ENCODE measurements at places on chromosomes 12 and 14. TPM values are rescaled to one million over a fixed set of nuclear protein-coding genes. Genes with fewer than 3 reads are reported as not detected.

DNA sequence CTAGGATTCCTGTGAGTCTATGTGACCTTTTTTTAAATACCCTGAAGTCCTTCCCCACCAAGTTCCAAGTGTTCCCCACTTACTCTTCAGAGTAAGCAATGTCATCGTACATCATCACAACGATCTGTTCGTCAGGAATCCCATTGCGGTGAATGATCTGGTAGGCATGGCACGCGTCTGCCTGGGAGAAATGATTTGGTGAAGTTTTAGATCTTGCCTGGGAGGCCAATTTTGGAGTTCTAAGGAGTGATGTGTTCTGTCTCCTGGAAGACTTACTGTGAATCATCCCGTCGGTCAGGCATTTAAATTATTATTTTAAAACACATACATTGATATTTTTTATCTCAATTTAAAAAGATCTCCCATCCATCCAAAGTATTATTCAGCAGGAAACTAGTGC is 29.8 kb downstream of the LGMN start:
- DNase-seq = peak; percentile 36
- no peak overlapping the region for H3K27ac ChIP-seq
- H3K36me3 ChIP-seq = no peaks in the 10 kb centered on the region

DNA sequence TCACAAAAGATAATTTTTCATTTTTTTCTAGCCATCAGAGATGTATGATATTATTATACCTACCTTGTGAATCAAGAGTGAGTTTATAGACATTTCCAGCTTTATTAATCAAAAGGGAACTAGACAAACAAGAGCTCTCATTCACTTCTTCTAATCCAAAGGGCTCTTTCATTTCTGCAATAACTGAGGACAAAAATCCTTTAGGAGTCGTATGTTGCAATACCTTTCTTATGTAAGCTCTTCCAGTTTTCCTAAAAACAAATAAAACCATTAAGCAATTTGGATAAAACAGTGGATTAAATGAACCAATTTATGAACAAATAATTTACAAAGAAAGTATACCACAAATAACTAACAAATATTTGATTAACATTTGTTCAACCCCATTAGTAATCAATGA is 107.1 kb downstream of the CATSPERB start:
- DNase-seq = no peak
- H3K4me3 ChIP-seq = no peak overlapping the region
- no peak overlapping the region for H3K27ac ChIP-seq
- H3K36me3 ChIP-seq = no peaks in the 10 kb centered on the region

- H3K36me3 ChIP-seq = no peaks in the 10 kb centered on the region
- H3K4me1 ChIP-seq = no peaks in the 10 kb centered on the region
- no peak overlapping the region for H3K4me3 ChIP-seq
- no peak for DNase-seq
- H3K27me3 ChIP-seq = no peaks in the 10 kb centered on the region
- H3K27ac ChIP-seq = no peak overlapping the region
These were observed 294.3 kb upstream of the MGAT4C start for GRCh38 chr12:86550218-86551145.

DNA sequence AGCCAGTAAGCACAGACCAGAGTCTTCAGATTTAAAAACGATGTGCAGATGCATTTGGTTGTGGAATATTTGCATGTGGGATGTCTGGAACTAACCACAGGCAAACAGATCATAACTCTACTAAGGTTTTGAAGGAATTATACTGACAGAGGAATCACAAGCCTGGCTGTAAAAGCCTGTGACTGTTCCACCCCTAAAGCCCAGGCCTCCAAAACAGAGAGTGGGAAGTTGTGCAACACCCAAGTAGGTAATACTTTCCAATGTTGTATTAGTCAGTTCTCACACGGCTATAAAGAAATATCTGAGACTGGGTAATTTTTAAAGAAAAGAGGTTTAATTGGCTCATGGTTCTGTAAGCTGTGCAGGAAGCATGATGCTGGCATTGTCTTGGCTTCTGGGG is 68.1 kb upstream of the DCD start:
- H3K4me3 ChIP-seq = no peak overlapping the region
- H3K4me1 ChIP-seq = no peaks in the 10 kb centered on the region
- H3K27ac ChIP-seq = no peak overlapping the region
- H3K27me3 ChIP-seq = peaks cover 21% of the 10 kb centered on the region
- H3K36me3 ChIP-seq = no peaks in the 10 kb centered on the region

DNA sequence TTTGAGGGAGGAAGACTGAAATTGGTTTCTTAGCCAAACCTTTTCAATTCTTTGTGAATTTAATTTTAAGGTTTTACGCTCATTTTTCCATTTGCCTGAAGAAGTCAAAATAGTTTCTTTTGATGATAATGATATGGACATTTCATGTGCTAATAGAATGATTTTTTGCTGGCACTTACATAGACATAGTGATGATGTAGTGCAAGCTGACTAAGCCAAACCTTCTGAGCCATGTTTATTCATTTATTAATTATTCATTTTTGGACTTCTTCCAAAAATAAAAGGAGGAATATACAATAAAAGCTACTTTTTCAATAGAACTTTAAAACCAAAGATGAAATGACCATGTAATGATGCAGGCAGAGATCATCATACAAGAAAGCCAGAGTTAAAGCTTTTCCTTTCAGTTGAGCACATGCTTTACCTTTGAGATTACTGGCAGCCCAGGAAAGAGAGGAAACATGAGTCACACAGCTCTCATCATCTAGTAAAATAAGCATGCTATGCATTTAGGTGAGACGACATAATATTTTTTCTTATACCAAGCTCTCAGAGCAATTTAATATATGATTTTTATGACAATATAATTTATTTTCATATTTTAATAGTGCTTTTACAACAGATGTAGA is 24.8 kb downstream of the KCNA1 start:
- no peaks in the 10 kb centered on the region for H3K4me1 ChIP-seq
- peak; percentile 24 for DNase-seq
- H3K27ac ChIP-seq = no peak overlapping the region
- no peaks in the 10 kb centered on the region for H3K27me3 ChIP-seq

- H3K4me1 ChIP-seq = no peaks in the 10 kb centered on the region
- peaks cover 28% of the 10 kb centered on the region for H3K27me3 ChIP-seq
- H3K27ac ChIP-seq = no peak overlapping the region
- DNase-seq = no peak
These were observed 18.7 kb upstream of the POP5 start for GRCh38 chr12:120599672-120600552.

GRCh38 chr12:50647479-50647878 is 116.4 kb upstream of the ATF1 start:
- no peak overlapping the region for H3K27ac ChIP-seq
- DNase-seq = peak; percentile 52
- H3K27me3 ChIP-seq = no peaks in the 10 kb centered on the region
- no peak overlapping the region for H3K4me3 ChIP-seq
- H3K36me3 ChIP-seq = no peaks in the 10 kb centered on the region

GRCh38 chr14:20530771-20531571 is 25.6 kb downstream of the RNASE10 start:
- no peak overlapping the region for H3K27ac ChIP-seq
- DNase-seq = peak; percentile 76
- H3K36me3 ChIP-seq = no peaks in the 10 kb centered on the region
- H3K4me1 ChIP-seq = no peaks in the 10 kb centered on the region
- no peak overlapping the region for H3K4me3 ChIP-seq
- no peaks in the 10 kb centered on the region for H3K27me3 ChIP-seq

GRCh38 chr12:124419292-124420040 is 124.6 kb downstream of the RFLNA start:
- peaks cover 19% of the 10 kb centered on the region for H3K36me3 ChIP-seq
- H3K4me1 ChIP-seq = peaks cover 20% of the 10 kb centered on the region
- H3K27me3 ChIP-seq = no peaks in the 10 kb centered on the region
- no peak overlapping the region for H3K27ac ChIP-seq
- no peak for DNase-seq
- H3K4me3 ChIP-seq = no peak overlapping the region

DNA sequence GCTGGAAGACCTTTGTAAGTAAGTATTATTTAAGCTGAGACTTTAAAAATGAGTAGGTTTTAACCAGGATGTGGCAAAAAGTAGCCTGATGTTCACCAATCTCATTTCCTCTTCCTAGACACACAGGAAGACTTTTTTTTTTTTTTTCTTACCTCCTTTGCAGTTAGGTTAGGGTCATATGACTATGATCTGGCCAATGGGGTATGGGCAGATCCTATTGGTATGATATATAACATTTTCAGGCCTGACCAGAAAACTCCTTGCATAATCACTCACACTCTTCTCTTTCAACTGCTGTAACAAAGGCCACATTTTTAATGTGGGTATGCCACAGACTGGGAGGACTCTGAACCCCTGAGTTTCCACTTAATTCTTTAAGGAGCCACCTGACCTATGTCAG is 2.7 kb upstream of the RPS6KA5 start:
- peak; percentile 2 for DNase-seq
- H3K4me1 ChIP-seq = no peaks in the 10 kb centered on the region
- H3K27ac ChIP-seq = no peak overlapping the region

GRCh38 chr14:75443203-75443969 is 15.6 kb downstream of the JDP2 start:
- DNase-seq = peak; percentile 64
- H3K4me3 ChIP-seq = peak overlapping the region; percentile 21
- peaks cover 62% of the 10 kb centered on the region for H3K4me1 ChIP-seq
- peaks cover 44% of the 10 kb centered on the region for H3K36me3 ChIP-seq
- peak overlapping the region; percentile 97 for H3K27ac ChIP-seq
- no peaks in the 10 kb centered on the region for H3K27me3 ChIP-seq

DNA sequence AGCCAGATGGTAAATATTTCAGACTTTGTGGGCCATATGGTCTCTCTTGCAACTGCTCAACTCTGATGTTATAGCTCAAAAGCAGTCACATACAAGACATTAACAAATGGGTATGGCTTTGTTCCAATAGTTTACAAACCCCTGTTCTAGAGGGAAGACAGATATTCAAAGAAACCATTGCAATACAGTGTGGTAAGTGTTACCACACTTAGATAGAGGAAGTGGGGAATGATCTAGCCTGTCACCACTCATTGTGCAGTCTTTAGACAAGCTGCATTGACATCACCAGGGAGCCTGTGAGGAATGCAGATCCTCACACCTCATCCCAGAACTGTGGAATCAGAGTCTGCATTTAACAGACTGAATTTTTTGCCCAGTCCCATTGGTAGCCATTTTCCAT is 80.0 kb upstream of the RGS6 start:
- no peak for DNase-seq
- no peaks in the 10 kb centered on the region for H3K36me3 ChIP-seq
- H3K27me3 ChIP-seq = peaks cover 15% of the 10 kb centered on the region
- no peak overlapping the region for H3K27ac ChIP-seq

CLEC1A gene
- not detected for total RNA-seq

KLHDC1 gene
- 5.0 TPM for total RNA-seq

FSCB gene
- not detected for total RNA-seq
